Heart right ventricle (tissue), 16 donors: ENCODE measurements at places on chromosomes 7 and 10.

DNA sequence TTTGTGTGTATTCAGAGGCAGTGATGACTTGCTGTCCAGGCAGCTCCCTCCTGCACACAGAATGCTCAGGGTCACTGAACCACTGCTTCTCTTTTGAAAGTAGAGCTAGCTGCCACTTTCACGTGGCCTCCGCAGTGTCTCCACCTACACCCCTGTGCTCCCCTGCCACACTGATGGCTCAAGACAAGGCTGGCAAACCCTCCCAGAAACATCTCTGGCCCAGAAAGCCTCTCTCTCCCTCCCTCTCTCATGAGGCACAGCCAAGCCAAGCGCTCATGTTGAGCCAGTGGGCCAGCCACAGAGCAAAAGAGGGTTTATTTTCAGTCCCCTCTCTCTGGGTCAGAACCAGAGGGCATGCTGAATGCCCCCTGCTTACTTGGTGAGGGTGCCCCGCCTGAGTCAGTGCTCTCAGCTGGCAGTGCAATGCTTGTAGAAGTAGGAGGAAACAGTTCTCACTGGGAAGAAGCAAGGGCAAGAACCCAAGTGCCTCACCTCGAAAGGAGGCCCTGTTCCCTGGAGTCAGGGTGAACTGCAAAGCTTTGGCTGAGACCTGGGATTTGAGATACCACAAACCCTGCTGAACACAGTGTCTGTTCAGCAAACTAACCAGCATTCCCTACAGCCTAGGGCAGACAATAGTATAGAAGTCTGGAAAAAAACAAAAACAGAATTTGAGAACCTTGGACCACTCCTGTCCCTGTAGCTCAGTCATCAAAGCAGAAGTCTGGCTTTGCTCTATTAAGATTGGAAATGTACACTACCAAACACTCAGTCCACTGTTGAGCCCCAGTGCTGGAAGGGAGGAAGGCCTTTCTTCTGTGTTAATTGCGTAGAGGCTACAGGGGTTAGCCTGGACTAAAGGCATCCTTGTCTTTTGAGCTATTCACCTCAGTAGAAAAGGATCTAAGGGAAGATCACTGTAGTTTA is 15.8 kb downstream of the SCD start:
- no peak overlapping the region for H3K4me3 ChIP-seq
- peaks cover 18% of the 10 kb centered on the region for H3K36me3 ChIP-seq
- H3K27me3 ChIP-seq = no peaks in the 10 kb centered on the region
- no peak overlapping the region for H3K27ac ChIP-seq
- H3K4me1 ChIP-seq = peaks cover 18% of the 10 kb centered on the region

- DNase-seq = no peak
- H3K4me1 ChIP-seq = peaks cover 3% of the 10 kb centered on the region
- no peak overlapping the region for H3K27ac ChIP-seq
These were observed 10.2 kb downstream of the KIAA1549 start for GRCh38 chr7:138970952-138971351.

DNA sequence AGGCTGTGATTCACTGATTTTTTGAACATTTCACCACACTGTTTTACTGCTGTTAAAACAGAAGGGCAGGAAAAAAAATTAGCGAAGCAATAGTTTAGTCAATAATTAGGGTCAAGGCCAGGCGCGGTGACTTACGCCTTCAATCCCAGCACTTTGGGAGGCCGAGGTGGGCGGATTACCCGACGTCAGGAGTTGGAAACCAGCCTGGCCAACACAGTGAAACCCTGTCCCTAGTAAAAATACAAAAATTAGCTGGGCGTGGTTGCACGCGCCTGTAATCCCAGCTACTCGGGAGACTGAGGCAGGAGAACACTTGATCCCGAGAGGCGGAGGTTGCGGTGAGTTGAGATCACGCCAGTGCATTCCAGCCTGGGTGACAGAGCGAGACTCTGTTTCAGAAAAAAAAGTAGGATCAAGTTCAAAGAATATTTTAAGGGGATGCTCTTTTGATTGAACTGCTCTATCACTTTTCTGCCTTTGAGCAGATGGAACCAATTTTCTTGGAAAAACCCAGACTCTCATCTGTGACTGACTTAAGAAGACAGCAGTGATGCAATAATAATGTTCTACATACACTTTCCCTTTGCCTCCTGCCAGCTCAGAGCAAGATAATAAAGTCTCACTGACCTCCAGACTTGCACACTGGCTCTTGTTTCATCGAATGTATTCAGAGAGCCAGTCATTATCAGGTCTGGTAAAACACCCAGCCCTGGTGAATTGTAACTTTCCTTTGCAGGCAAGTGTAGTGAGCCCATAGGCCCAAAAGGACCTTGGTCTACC is 1.6 kb upstream of the PPA1 start:
- no peaks in the 10 kb centered on the region for H3K36me3 ChIP-seq
- no peak overlapping the region for H3K4me3 ChIP-seq
- DNase-seq = no peak
- peaks cover 38% of the 10 kb centered on the region for H3K4me1 ChIP-seq
- no peak overlapping the region for H3K27ac ChIP-seq

- H3K27me3 ChIP-seq = peaks cover 1% of the 10 kb centered on the region
- no peaks in the 10 kb centered on the region for H3K36me3 ChIP-seq
- no peak for DNase-seq
- no peaks in the 10 kb centered on the region for H3K4me1 ChIP-seq
- no peak overlapping the region for H3K27ac ChIP-seq
These were observed 107.8 kb downstream of the HECW1 start for GRCh38 chr7:43220250-43220649.

- no peak overlapping the region for H3K27ac ChIP-seq
- peaks cover 4% of the 10 kb centered on the region for H3K27me3 ChIP-seq
- peaks cover under 1% of the 10 kb centered on the region for H3K4me1 ChIP-seq
- no peak for DNase-seq
- no peak overlapping the region for H3K4me3 ChIP-seq
- no peaks in the 10 kb centered on the region for H3K36me3 ChIP-seq
These were observed 44.1 kb upstream of the MXI1 start for GRCh38 chr10:110163192-110163773.

GRCh38 chr7:69739190-69739589 is 140.9 kb downstream of the AUTS2 start:
- no peaks in the 10 kb centered on the region for H3K27me3 ChIP-seq
- H3K27ac ChIP-seq = no peak overlapping the region
- H3K4me3 ChIP-seq = no peak overlapping the region
- DNase-seq = no peak
- no peaks in the 10 kb centered on the region for H3K36me3 ChIP-seq

DNA sequence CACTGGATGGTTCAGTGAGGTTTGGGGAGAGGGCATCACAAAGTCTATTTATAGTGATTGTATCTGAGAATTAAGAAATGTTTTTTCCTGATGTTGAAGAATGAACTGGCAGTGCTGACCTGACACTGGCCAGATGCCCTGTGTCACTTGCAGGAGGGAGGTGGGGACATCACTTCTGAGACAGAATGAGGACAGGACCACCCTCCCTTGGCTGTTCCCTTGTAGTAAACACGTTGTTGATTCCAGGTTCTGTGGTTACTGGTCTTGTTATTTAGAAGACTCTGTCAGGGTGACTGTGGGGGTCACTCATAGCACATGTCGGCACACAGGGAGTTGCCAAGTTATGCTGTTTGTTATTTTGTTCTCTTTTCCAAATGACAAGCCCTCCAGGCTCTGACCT is 126.4 kb downstream of the ADCY1 start:
- H3K36me3 ChIP-seq = no peaks in the 10 kb centered on the region
- no peak overlapping the region for H3K4me3 ChIP-seq
- no peak for DNase-seq
- H3K27ac ChIP-seq = peak overlapping the region; percentile 11
- no peaks in the 10 kb centered on the region for H3K27me3 ChIP-seq

- H3K27me3 ChIP-seq = no peaks in the 10 kb centered on the region
- no peak overlapping the region for H3K4me3 ChIP-seq
- H3K4me1 ChIP-seq = no peaks in the 10 kb centered on the region
- no peaks in the 10 kb centered on the region for H3K36me3 ChIP-seq
These were observed 44.8 kb upstream of the TARP start for GRCh38 chr7:38318241-38318640.

- no peak overlapping the region for H3K27ac ChIP-seq
- no peaks in the 10 kb centered on the region for H3K36me3 ChIP-seq
- H3K4me1 ChIP-seq = no peaks in the 10 kb centered on the region
- no peaks in the 10 kb centered on the region for H3K27me3 ChIP-seq
These were observed 422.7 kb upstream of the LRGUK start for GRCh38 chr7:133704453-133704852.

DNA sequence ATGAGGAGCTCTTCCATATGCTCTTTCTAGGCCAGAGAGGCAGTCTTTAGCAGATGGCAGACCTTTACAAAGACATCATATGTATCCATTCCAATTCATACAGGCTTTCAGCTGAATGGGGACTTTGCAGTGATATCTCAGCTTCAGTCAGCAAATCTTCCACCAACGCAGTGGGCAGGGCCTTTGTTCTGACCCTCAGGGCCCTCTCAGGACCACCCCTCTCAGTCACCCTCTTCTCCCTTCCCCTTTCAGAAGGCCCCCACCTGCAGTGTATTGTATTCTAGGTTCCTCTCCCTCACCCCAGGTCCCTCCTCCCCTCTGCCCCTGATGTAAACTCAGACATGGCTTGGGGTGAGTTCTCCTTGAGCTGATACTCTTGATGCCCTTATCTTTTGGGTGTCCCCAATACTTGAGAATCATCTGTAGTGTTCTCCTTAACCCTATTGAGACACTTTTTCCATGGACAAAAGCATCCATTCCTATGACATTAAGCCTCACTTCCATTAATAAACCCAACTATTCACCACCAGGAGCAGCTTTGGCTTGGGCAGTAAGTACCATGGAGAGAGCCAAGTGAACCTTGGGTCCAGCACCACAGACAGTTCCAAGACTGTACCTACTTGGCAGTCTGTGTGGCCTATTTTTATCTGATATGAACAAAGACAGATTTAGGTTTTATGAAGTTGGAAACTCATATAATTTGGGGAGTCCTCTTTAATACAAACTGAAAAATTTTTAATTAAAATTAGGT is 62.7 kb downstream of the ADCYAP1R1 start:
- no peaks in the 10 kb centered on the region for H3K27me3 ChIP-seq
- no peak overlapping the region for H3K4me3 ChIP-seq
- H3K4me1 ChIP-seq = no peaks in the 10 kb centered on the region
- H3K36me3 ChIP-seq = no peaks in the 10 kb centered on the region
- no peak overlapping the region for H3K27ac ChIP-seq

- H3K27ac ChIP-seq = peak overlapping the region; percentile 43
- no peak overlapping the region for H3K4me3 ChIP-seq
- no peaks in the 10 kb centered on the region for H3K36me3 ChIP-seq
- DNase-seq = no peak
- no peaks in the 10 kb centered on the region for H3K27me3 ChIP-seq
These were observed 106.2 kb downstream of the PLXDC2 start for GRCh38 chr10:19922236-19922963.

DNA sequence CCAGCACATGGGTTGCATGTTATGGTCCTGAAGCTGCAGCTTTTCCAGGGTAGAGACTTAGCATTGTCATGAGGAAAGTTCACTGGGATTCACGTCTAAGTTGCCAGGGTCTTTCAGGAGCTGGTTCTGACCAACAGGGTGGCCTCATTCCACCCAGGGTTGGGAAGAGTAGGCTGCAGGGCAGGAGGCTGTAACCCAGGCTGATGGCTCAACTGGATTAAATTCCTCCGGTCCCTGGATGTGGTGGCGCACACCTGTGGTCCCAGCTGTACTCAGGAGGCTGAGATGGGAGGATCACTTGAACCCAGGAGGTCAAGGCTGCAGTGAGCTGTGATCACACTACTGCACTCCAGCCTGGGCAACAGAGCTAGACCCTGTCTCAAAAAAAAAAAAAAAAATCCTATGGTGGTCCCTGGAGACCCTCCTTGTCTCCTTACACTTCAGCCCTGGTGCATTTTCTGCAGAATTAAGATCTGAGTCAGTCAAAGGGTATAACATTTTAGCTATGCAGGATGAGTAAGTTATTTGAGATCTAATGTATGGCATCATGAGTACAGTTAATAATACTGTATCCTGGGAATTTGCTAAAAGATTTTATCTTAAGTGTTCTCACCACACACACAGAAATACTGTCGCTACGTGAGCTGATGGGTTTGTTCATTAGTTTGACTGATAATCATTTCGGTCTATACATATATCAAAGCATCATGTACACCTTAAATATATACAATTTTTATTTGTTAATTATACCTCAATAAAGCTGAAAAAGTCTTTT is 44.0 kb downstream of the ASB13 start:
- H3K4me1 ChIP-seq = peaks cover 3% of the 10 kb centered on the region
- H3K27ac ChIP-seq = no peak overlapping the region
- DNase-seq = no peak
- no peak overlapping the region for H3K4me3 ChIP-seq
- H3K27me3 ChIP-seq = no peaks in the 10 kb centered on the region

GRCh38 chr10:93468461-93469213 is 13.5 kb downstream of the MYOF start:
- H3K27me3 ChIP-seq = no peaks in the 10 kb centered on the region
- no peak overlapping the region for H3K4me3 ChIP-seq
- peaks cover 82% of the 10 kb centered on the region for H3K4me1 ChIP-seq
- DNase-seq = no peak

- no peaks in the 10 kb centered on the region for H3K27me3 ChIP-seq
- DNase-seq = no peak
- no peaks in the 10 kb centered on the region for H3K36me3 ChIP-seq
- no peak overlapping the region for H3K4me3 ChIP-seq
- no peaks in the 10 kb centered on the region for H3K4me1 ChIP-seq
These were observed 42.6 kb upstream of the SLC35G1 start for GRCh38 chr10:93851169-93851568.

DNA sequence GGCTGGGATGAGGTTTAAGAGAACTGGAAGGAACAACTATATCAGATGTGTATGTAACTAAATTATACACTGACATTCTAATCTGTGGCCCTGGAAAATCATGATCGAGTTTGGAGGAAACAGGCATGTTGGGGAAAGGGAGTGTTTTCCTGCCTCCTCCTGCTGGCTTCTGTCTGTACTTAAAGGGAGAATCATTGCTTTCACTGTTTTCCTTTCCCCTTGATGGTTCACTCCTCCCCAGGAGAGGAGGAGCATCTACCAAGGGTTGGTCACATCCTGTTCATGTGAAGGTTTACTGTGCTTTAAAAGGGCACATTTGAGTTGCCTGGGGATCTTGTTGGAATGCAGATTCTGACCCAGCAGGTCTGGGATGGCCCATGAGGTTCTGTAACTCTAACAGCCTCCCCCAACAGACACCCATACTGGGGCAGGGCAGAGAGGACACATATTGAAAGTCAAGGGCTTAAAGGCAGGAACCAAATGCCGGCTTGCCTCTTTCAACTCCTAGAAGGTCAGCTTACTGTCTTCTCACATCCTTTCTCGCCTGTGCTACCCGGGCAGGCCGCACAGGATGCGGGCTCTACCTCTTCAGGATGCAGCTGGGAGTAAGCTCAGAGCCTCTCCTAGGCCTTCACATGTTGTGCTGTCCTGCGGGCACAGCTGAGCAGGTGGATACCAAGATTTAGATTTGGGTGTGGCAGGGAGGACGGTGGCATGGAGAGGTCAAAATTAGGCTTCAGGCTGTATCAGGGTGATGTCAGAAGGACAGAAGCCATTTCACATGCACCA is 694.8 kb downstream of the KCNMA1 start:
- no peaks in the 10 kb centered on the region for H3K27me3 ChIP-seq
- H3K4me1 ChIP-seq = peaks cover 6% of the 10 kb centered on the region
- H3K4me3 ChIP-seq = no peak overlapping the region
- no peak for DNase-seq
- no peak overlapping the region for H3K27ac ChIP-seq
- no peaks in the 10 kb centered on the region for H3K36me3 ChIP-seq
